Jurkat, Clone E6-1 (cell line): ENCODE measurements at places on chromosomes 2 and 18.

DNA sequence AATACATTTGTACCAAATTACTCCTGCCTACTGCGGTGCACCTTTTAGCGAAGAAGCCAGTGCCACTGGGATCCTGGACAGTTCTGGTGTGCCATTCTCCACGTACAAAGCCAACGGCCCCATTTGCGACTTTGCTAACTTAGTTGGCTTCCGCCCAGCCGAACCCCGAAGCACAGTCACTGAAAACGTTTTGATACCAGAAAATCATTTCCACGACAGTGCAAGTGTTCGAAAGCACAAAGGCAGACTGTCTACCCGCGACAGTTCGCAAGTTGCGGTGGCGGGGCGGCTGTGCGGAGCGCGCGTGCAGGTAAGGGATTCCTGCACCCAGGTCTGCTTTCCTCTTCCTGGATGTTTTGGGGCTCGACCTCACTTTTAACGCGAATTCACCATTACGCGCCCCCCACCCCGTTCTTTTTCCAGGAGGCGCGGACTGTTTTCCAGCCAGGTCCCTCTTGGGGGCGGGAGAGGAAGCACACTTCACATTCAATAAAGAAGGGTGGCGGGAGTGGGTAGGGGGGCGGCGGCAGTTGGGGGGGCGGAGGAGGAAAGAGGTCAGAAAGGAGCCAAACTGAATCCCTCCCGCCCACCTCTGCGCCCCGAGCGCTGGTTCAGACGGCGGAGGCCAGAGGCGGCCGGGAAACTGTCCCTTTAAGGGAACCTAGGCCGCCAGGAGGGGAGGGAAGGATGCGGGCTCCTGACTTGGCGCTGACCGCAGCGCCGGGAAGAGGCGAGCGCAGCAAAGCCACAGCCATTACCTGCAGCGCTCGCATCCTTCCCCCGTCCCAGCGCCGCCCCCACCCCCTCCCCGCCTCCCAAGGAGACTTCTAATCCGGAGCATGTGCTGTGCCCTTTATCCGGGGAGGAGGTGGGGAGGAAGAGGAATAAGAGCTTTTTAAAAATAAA lies 107.4 kb upstream of the KCTD1 start:
- no peak for DNase-seq

GRCh38 chr2:98578231-98578630 lies 30.1 kb downstream of the COA5 start:
- no peak for DNase-seq

- DNase-seq = no peak
Observed at GRCh38 chr2:212723226-212723625, 184.6 kb upstream of the ERBB4 start.

DNA sequence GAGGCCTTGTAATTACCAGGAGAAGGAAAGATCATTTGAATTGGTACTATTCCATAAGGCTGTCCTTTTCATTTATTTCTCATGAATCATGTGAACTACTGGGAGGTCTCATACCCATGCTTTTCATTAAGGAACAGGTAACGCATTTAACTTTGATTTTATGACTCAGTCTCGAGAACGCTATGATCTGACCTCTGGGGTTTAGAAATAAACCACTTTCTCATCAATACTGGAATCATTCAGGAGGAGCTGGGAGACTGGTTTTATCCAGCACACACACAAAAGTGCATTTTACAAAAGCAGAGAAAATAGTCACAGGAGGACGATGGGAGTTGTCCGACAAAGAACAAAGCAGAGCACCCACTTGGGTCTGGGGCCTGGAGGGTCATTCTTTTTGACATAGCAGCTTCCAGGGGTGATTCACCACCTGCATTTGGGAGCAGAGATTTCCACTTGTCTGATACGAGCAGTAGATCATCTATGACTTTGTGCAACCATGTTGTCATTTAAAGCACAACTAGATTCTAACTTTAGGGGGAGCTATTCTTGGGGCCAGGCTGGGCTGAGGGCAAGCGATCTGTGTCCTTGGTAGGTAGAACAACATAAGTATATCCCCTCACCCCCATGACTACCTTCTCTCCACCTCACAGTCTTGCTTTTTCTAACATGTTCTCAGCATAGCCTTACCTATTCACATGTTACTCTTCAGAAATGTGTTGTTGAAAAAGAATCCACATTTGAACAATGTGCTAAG lies 95.9 kb upstream of the SCG2 start:
- no peak for DNase-seq

- no peak for DNase-seq
Observed at GRCh38 chr2:105391058-105391627, 7.7 kb downstream of the FHL2 start.

DNA sequence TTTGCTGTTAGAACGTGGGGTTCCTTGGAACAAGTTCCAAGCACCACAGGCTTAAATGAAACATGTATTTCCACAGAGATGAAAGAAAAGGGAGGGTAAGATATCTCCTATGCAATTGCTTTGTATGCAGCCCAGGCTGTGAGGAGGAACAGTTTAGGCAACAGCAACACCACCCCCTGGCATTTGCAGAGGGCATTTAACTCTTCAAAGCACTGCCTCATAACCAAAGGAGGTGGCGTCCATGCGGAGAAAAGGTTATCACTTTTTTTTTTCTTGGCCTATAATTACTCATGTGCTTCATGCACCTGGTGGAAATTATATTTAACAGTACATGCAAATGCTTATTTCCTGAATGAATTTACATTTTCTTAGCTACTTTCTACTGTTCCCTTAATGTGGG lies 286.0 kb downstream of the LPIN1 start:
- DNase-seq = no peak
